Upper lobe of left lung (tissue), 6 donors: ENCODE measurements at places on chromosomes 1 and 21. TPM values are rescaled to one million over a fixed set of nuclear protein-coding genes. Genes with fewer than 3 reads are reported as not detected.
A peak's percentile ranks its signal among the peaks of the same experiment; 100 is the strongest.

Gene CASZ1
- 112 TPM for total RNA-seq

Gene ORC1
- total RNA-seq, result 0.98 TPM

Gene ACTL8
- total RNA-seq, result not detected

Gene S100A12
- total RNA-seq, result 41.1 TPM

Gene GBP1
- total RNA-seq, result 104 TPM

DNA sequence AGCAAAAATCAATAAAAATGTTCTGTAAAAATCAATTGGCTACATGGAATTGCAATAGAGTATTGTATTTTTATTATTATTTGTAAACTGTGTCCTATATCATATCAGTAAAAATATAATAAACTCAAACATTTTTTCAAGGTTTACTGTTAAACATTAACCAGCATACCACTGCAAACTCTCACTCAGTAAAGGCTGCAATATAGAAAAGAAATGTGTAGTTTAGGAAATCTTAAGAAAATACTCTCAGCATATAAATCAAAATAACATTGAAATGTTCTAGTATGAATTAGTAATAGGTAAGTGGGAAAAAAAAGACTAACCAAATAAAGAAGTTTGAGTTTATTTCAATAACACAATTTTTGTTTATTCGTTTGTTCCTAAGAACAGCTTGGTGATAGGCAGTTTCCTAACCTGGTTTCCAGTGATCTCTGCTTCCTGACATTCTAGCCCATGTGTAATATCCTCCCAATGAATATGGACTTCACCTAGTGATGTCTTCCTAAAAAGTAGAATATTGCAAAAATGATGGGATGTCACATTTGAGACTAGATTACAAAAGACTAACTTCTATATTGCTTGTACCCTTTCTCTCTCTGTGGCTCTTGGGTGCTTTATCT lies 870.1 kb downstream of the BRINP3 start:
- no peak for DNase-seq

GRCh38 chr21:33971492-33972013 lies 55.9 kb upstream of the ATP5PO start:
- DNase-seq, result no peak

DNA sequence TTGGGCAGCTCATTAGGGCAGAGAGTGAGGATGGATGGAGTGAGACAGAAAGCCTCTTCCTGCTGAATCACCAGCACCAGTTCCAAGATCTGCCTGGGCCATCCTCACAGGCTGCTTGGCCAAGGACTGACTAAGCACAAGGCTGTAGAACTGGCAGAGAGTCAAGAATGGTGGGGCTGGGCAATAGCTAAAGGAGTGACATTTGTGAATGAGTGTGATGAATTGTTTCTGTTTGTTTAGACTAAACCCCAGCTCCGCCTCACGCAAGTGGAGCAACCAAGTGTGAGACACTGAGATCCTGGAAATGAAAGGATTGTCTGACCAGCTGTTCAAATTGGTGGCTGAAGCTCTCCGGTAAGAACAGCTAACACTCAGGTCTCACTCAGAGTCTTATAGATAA lies 38.6 kb downstream of the BRINP2 start:
- DNase-seq, result peak; percentile 59

DNA sequence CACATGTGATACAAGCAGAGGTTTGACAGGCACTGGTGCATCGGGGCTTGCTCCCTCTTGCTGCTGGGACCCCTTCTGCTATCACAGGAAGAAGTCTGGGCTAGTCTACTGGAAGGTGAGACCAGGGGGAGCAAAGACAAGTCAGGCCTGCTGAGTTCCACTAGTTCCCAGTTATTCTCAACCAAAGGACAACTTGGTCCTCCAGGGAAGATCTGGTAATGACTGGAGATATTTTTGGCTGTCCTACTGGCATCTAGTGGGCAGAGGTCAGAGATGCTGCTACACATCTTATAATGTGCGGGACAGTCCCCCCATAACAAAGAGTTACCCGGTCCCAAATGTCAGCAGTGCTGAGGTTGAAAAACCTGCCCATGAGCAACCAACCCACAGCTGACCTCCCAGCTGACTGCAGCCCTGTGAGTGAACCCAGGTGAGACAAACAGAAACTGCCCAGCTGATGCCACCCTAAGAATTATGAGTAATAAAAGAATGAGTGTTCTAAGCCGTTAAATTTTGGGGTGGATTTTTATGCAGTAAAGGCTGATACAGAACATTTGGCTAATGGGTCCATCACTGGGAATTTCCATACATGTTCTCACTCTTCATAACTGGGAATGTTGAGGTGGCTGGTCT lies 71.6 kb downstream of the NENF start:
- DNase-seq, result no peak

DNA sequence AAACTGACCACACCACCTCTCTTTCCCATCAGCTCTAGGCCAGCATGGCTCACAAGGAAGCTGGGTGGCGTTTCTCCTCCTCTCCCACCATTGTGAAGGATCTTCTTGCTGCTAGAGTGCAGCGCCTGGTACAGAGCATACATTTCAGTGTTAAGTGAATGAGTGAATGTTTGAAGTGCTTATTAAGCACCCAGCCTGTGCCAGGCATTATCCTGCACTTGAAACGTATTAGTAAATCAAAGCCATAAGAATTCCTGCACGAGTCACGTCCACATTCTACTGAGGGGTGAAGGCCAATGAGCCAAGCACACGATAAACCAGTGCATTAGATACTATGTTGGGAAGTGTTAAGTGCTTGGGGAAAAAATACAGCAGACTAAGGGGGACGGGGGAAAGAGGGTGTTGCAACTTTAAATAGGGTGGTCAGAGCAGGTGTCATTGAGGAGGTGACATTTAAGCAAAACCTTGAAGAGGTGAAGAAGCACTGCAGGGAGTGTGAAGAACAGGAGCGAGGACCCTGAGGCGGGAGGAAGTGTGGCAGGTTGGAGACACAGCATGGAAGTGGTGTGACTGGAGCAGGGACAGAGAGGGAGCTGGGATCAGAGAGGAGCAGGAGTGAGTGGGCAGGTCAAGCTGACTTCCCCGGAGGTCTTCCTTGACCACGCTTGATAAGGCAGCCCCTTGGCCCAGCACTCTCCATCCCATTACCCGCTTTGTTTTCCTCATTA lies 48.5 kb upstream of the LRRN2 start:
- no peak for DNase-seq

GRCh38 chr1:214281021-214281719 lies at the start of gene SMYD2:
TSS of gene SMYD2 (plus strand) at chr1:214281159. CDS start at chr1:214281255, 96 bp downstream.
- DNase-seq, result peak; percentile 95

- no peak for DNase-seq
These were observed 20.9 kb downstream of the PSEN2 start for GRCh38 chr1:226891346-226891745.

DNA sequence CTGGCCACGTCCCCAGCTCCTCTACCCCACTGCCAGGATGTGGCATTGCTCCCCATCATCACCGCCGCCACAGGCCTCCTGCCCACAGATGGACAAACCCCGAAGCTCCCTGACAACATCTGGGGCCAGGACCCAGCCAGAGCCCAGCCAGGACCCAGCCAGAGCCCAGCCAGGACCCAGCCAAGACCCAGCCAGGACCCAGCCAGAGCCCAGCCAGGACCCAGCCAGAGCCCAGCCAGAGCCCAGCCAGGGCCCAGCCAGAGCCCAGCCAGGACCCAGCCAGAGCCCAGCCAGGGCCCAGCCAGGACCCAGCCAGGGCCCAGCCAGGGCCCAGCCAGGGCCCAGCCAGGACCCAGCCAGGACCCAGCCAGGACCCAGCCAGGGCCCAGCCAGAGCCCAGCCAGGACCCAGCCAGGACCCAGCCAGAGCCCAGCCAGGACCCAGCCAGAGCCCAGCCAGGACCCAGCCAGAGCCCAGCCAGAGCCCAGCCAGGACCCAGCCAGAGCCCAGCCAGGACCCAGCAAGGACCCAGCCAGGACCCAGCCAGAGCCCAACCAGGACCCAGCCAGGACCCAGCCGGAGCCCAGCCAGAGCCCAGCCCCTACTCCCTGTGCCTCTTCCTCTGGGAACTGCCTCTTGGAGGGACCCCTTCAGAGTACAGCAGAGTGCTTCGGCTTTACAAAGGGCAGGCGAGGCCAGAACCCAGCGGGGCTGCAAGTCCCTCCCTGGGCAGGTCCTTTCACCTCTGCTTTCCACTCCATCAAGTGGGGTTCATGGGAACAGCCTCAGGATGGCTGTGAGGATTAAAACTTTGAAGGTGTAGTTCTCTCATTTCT lies 43.7 kb downstream of the DISP3 start:
- no peak for DNase-seq

DNA sequence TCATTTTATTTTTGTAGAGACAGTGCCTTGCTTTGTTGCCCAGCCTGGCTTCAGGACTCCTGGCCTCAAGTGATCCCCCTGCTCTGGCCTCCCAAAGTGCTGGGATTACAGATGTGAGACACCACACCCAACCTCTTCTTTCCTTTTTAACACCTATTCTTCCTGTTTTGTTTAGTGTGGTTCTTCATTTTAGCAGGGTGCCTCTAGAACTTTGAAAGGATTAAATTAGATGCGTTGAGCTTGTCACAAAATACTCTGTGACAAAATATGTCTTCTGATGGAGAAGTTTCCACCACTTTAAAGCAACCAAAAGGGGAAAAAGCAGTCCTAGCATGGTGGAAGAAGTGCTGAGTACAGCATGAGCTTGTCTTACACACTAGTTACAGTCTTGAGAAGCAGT lies 42.0 kb downstream of the CDC14A start:
- no peak for DNase-seq

- DNase-seq, result no peak
These were observed 514.7 kb downstream of the PLPP3 start for GRCh38 chr1:56064705-56065104.

DNA sequence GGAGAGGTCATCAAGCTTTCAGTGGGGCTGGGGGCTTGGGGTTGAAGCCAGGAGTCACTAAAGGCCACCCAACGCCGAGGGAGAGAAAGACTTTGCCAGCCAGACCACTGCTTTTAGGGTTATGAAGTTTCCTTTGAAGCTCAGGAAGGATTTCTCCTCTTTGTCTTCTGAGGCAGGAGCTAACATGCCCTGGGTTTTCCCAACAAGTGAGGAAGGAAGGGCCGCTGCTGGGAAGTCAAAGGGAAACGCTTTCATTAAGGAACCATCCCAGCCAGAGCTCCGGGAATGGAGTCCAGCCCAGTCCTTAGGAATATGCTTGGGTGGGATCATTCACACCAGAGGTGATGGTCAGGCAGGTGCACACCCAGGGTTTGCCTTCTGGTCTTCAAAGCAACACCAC lies 436.9 kb downstream of the PRDM2 start:
- no peak for DNase-seq

DNA sequence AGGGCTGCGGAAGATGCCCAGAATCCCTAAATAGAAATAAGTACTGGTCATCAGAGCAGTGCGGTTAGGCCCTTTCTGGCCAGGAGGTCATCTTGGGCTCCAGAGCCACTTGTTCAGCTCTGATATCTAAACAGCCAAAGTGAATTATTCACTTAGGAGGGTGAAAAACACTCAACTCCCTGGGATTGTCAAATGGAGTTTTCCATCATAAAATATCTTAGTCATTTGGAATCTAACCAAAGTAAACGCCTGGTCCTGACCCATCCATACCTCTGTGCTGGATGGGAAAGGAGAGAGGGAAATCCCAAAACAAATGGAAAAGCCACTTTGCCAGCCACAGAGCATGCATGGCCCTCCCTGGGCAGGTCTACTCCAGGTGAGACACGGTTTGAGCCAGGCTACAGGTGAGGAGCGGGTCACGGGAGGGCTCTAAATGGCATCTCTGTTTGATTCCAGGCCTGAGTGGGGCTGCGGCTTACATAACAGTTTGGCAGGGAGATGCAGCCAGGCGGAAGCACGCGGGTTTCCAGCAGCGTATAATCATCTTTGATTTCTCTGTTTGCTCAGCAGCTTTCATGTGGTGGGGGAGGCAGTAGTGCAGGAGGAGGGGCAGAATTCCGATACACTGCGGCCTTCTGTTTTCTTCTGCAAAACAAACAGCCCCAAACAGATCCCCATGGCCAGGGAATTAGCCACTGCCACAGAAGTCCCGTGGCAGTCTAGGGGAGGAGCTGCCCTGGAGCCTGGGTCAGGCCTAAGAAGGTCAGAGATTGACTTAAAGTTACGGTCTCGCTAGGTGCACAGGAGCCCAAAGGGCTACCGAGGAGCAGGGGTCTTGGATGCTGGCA lies 59.1 kb upstream of the ZNF648 start:
- DNase-seq, result peak; percentile 41

DNA sequence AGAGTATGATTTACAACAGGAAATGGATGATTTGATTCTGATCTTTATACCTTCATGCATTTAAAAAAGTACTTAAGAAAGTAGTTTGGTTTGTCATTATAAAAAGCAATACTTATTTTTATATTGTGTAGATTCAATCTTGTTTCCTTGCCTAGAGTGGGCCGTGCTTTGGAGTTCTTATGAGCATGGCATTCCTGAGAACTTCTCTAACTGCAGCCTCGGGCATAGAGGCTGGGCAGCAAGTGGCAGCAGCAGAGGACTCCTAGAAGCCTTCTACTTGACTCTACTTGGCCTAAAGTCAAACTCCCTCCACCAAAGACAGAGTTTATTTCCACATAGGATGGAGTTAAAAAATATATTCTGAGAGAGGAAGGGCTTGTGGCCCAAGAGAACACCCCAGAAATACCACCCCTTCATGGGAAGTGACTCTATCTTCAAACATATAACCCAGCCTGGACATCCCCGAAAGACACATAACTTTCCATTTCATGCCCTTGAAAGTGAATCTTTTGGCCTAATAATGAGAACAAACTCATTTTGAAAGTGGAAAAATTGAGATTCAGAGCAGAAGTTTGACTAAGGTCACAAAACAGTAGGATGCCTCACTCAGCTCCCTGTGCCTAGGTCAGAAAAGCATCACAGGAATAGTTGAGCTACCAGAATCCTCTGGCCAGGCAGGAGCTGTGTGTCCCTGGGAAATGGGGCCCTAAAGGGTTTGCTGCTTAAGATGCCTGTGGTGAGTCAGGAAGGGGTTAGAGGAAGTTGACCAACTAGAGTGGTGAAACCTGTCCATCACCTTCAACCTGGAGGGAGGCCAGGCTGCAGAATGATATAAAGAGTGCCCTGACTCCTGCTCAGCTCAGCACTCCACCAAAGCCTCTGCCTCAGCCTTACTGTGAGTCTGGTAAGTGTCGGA lies at the start of gene IVL:
IVL (plus strand) TSS at position 861 of the 916 bp plus-strand sequence. CDS start 1,252 bp downstream, outside the sequence.
- peak; percentile 62 for DNase-seq

- DNase-seq, result no peak
These were observed 408.8 kb downstream of the COL11A1 start for GRCh38 chr1:102699524-102699923.

DNA sequence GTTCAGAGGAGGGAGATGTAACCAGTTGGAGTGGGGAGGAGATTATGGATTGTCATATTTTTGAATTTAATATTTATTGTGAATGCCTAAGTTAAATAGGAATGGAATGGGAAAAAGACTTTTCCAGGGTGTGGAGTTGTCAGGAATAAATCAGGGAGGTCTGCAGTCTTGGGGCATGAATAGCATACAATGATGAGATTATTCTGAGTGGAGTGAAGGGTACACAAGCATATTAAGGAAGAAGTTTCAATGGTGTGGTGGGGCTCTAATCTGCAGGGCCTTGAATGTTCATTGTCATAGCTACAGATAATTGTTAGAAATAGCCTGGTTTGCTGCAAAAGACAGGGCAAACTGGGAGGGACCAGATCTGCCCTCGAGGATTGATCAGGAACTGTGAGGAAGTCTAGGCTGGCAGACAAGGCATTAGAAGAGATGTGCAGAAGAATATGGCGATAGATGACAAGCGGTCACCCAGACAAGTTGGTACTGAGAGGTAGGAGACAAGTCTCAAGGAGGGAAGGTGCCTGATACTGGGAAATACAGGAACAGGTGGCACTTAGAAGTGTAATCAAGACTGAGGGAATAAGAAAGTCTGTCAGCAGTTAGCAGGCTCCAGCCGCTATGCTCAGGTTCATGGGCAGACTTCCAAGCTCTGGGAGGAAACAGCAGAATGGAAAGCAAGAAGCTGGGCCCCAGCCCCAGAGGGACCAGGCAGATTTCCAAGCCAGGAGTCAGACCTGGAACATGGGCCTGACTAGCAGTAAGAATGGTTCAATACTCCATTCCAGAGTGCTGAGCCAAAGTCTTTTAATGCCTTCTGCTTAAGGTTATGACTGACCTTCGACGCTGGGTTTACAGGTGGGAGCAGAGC lies 20.9 kb upstream of the RGL1 start:
- peak; percentile 49 for DNase-seq
